ENCODE measurements at places on chromosomes 1 and 21. TPM values are rescaled to one million over a fixed set of nuclear protein-coding genes. Genes with fewer than 3 reads are reported as not detected.

The POGZ gene
- 39.8 TPM for polyA plus RNA-seq

The MTX1 gene
- polyA plus RNA-seq = 56.5 TPM

The C1orf122 gene
- 34.1 TPM for polyA plus RNA-seq

The EXTL1 gene
- polyA plus RNA-seq = 5.0 TPM

The CYP2J2 gene
- polyA plus RNA-seq = 0.04 TPM

The DCST1 gene
- not detected for polyA plus RNA-seq

The DFFB gene
- polyA plus RNA-seq = 5.0 TPM

The C8A gene
- polyA plus RNA-seq = not detected

The PRR9 gene
- polyA plus RNA-seq = not detected

The RXFP4 gene
- polyA plus RNA-seq = not detected
